ENCODE measurements at places on chromosomes 2 and 18.

DNA sequence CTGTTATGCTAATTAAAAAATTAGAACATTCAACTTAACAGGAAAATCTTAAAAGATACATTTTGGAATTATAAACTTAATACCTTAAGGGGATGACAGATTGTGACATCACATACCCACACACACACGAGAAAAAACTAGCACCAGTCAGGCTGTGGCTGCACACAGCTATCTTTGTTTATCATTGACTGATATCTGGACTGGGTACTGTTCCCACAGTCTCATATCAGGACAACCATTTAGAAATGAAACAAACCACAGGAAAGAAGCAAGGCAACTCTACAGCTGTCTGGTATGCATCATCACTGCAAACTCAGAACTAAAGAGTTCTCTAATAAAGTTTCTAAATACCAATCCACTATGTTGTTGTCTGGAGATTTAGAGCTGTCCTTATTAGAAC, 210.9 kb upstream of the SMAD7 start:
- DNase-seq: no peak

DNA sequence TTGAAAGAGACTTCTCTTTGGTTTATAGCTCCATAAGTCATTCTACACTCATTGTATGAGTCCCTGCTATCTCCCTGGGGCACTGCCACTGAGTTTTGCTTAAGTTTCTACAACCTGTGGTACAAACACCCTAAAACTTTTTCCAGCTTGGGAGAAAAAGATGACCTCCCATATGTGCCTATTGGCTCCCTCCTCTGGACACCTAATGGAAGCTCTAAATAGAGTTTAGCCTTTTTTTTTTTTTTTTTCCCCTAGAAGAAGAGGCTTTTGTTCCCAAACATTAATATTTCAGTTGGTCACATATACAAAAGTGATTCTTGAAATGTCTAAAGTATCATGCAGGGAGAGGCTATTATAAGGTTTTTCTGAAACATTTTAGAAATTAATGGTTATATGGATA, 547.2 kb upstream of the TMEFF2 start:
- no peak for DNase-seq

- DNase-seq: no peak
Observed at GRCh38 chr2:167832868-167833287, 414.5 kb downstream of the STK39 start.

DNA sequence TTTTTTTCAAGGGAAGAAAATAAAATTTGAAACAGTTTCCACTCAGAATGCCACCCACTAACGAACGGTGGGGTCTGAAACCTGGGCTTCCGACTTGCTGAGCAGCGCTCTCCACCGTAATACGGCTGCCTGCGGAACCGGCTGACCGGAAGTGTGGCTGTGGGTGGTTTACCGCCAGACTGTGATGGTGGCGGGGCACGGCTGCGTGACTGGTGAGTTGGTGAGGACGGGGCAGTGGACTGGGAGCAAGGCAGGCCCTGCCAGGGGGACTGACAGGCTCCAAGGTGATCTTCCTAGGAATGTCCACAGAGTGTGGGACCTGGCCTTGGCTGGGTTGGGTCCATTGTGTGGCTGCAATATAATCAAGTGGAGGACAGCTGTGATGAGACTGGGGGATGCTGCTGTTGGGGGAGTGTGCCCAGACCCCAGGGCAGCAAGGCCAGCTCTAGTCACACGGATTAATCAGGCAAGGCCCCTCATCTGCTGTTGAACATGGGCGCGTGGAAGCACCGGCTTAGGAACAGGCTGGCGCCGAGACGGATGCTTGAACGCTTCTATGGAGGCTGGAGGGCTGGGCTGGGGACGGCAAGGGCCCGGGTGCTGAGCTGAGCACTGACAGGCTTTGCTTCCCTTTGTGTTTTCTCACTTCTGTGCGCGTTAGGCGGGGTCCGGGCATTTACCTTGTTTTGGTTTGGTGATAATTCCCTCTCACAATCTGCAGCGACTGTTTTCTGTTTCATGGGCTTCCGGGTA, 357.7 kb upstream of the SPRED2 start:
- no peak for DNase-seq

GRCh38 chr18:70039186-70039585, 91.5 kb upstream of the CD226 start:
- DNase-seq: no peak

GRCh38 chr2:202031246-202031951, 2.3 kb upstream of the FZD7 start:
- DNase-seq: no peak

DNA sequence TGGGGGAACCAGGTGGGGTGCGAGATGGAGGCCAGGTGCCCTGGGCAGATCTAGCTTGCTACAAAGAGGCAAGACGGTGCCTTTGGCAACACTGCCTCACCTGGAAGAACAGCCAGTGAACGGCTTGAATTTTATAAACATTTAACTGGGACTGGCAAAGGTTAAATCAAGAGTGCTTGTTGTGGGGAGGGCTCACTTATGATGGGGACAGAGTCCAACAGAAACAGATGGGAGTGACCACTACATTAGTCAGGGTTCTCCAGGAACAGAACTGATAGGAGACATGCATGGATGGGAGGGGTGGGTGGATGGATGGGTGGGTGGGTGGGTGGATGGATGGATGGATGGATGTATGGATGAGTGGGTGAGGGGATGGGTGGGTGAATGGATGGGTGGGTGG, 19.2 kb downstream of the ODC1 start:
- no peak for DNase-seq

- DNase-seq: no peak
Observed at GRCh38 chr18:60279391-60279790, 93.2 kb downstream of the MC4R start.

DNA sequence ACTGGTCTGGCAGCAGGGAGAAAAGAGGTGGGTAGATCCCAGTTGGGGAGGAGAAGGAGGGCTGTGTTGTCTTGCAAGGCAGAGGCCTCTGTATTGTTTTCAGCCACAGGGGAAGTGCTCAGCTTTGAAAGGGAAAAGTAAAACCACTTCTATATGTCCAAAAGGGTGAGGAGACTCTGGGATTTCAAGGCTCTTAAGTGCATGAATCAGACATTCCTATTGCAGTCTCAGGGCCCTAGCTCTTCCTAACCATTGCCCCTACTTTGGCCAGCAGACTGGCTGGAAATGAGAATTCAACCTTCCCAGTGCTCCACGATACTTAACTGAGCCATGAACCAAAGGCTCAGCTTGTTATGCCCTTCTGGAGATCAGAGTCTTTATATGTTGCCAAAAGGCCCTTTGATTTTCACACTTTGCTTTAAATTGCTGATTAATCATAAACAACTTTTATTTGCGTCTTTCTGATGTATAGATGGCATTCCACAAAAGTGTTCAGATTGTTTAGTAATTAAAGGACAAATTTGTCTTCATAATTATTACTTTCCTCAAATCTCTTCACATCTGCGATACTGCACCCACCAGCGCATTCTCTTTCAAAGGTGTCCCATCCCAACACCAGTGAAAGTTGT, 313.8 kb upstream of the MMADHC start:
- no peak for DNase-seq

- DNase-seq: no peak
Observed at GRCh38 chr2:134275058-134275862, 21.4 kb downstream of the MGAT5 start.

- DNase-seq: no peak
Observed at GRCh38 chr18:50706199-50706598, 113.6 kb downstream of the MRO start.

DNA sequence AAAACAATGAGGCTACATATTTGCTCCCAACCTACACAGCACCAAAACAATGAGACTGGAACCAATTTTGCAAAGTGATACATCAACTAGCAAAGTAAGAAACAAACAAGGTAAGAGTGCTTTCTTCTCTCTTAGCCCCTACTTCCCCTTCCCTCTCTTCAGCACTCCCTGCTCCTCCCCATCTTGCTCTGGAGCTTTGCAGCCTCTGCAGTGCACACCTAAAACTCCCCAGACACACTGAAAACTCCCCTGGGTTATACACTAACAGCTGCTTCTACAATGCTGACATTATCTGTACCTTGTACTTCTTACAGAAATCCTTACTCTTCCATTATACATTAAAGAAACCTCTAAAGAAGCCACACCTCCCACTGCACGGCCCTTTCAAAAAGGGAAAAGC, 93.7 kb downstream of the RBMS1 start:
- no peak for DNase-seq

- no peak for DNase-seq
Observed at GRCh38 chr2:233470011-233470687, 96.4 kb downstream of the USP40 start.

- no peak for DNase-seq
Observed at GRCh38 chr2:88160517-88160916, 9.6 kb upstream of the THNSL2 start.

DNA sequence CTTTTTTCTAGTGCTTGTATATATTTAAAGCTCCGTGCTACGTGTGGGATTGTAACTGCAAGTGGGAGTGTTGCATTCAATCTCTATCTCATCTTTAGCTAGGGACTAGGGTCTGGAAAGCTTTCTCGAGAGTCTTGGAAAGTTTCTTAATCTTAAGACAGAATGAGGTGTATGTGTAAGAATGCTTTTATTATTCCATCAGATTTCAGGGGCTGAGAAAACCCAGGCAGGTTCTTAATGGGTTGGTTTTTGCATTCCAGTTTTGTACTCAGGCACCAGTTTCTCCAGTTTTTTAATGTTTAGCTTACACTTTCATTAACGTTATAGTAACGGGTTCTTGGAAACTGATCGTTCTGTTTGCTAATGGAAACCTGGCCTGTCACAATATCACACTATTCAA, 20.3 kb downstream of the MRPL19 start:
- no peak for DNase-seq

DNA sequence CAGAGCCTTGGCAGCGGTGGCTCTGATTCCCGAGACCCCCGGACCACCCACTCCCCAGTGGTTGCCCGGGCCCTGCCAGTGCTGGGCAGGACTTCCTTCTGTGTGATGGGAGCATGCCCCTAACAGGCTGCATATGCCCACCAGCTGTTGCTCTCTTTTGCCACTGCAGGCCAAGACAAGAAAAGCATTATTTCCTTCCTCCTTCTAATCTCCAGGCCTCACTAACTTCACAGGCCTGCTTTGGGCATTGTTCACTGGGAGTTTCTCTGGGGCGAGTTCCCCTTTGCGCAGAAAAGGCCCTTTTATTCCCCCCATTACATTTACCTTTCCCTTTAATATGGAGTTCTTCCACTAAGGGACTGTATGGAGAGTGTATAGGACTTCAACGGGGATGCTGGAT, 249.1 kb upstream of the SIX2 start:
- DNase-seq: no peak

GRCh38 chr2:226756131-226756530, 43.5 kb downstream of the IRS1 start:
- DNase-seq: no peak

DNA sequence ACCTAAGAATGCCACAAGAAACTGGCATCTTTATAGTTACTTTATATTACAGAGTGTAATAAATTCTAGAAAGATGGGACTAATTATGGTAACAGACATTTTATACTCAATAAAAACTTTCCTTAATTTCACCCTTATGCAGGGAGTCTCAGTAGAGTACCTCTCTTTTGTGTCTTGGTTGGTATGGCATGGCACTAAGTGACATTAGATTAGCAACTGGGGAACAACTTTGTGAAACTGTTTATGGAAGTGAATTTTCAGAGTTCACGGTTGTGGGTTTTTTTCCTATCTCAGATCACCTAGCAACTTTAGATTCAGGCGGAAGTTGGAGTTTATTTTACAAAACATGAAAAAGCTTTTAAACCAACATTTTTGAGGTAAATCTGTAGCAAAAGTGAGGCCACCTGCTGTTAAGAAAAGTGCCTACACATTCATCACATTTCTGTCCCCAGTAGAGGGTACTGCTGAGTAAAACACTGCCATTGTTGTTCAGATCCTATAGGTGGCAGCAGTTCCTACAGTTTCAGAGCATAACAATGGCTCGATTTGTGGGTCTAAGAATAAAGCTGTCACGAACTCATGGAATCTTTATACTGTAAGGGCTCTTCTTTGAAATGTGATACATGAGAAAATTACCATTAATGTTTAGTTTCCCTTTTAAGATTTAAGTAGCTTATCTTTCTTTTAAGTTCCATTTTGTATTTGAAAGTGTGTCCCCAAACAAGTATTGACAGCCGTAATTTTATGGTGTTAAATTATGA, 117.6 kb downstream of the CAMKMT start:
- peak; percentile 5 for DNase-seq

DNA sequence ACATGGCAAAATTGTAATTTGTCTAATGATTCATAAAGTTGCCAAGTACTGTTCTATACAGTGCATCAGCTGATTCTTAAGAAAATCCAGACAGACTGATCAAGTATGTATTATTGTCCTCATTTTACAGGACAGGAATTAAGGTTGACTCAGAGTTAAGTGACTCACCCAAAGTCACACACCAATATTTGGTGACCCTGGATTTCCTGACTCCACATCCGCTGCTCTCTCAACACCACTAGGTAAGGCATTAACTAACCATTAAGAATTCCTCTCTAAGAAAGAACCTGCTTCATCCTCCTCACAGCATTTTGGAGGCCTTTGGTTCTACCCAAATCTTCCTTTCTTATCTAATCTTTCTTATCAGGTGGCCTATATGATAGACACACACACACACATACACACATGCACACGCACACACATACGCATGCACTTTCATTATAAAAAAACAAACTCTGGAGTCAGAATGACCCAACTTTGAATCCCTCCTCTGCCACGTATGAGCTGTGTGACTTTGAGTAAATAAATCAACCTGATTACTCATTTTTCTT, 150.8 kb downstream of the ANKRD44 start:
- no peak for DNase-seq

DNA sequence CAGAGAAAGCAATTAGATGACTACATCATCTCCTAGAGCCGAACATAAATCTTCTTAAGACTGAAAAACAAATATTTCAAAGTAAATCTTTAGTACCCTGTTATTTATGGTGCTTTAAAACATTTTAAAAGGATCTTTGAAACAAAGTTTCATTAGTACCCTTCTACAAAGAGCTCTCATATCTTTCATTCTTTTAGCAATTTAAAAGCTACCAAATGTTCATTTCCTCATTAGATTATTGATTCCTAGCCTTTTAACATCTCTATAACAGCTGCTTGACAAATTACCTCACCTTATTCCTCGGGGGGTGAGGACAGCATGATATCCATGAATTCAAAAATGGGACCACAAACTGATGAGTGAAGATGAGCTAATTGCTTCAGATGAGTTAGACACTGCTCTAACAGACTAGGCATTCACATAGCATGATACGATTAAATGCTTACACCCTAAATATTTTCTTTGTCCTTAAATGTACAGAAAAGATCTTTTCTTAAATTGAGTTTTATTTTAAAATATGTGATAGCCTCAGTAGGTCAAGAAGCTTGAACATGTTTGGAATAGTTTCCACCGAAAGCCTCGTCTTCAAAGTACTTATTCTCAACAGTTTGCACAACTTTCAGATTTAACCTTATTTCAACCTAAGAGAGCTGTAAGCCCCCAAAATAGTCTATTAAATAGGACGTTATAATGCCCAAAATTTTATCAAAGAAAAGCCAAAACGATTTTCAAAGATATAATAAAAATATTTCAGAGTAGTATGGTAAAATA, 2.1 kb downstream of the ATAD2B start:
- DNase-seq: no peak

DNA sequence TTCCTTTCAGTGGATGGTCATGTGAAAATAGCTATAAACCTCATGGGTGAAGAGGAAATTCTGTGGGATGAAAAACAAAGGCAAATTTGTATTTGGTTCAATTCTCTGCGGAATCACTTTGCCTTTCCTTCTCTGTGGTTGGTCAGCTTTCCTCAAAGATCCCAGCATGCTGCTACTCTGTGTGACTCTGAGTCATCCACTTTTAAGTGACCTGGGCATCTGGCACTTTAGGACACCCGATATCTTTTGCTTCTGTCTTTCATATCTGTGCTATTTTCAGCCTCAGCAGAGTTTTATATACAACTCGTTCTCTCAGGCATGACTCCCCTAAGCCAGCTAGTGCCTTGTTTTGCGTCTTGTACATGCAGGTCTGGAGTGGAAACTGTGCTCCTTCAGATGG, 217.0 kb upstream of the PIEZO2 start:
- no peak for DNase-seq

Measured in activated CD8-positive, alpha-beta memory T cell treated with anti-CD3 and anti-CD28 coated beads for 1 hour (primary cell).